NCI-H2171 (cell line): ENCODE measurements at places on chromosomes 7 and 10.

- no peak for DNase-seq
Observed at GRCh38 chr7:102064361-102065025, 222.2 kb upstream of the SH2B2 start.

- DNase-seq = no peak
Observed at GRCh38 chr10:44578271-44578670, 193.4 kb upstream of the CXCL12 start.

DNA sequence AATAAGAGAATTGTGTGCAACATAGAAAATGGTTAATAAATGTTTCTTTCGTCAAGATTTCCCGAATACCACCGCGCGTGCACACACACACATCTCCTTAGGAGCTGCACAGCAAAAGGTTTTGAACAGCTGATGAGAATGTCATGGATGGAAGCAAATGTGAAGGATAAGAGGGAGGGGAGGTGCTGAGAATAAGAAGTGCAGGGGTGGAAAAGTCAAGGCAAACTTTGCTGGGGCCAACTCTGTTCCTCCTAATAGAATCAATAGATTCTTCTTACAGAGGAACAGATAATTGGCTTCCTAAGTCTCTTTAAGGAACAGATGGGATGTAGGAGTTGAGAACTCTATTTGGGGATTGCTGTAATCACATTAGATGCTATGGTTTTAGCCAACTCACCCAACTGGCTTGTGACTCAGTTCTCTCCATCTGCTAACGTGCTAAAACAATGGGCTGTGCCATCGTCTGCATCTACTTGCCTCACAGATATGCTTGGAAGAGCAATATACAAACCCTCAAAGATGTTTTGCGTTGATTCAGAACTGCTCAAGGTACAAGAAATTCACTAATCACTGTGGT lies 408.2 kb upstream of the CELF2 start:
- DNase-seq = no peak

DNA sequence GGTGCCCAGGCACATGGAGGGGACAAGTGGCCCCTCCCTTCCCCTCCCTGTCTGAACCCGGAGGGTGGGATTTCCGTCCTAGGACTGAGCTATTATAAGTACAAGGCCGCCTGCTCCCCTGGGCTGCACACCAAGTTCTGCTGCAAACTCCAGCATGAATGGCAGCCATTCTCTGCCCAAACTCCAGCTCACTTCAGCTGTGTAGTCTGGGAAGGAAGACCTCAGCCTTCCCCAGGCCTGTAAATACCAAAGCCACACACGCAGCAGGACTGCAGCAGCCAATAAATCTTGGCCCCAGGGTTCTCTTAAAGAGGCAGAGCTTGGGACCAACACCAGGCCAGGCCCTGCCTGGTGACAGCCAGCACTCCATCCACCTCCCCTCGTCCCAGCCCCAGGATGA lies 291.3 kb upstream of the ZMIZ1 start:
- DNase-seq = no peak

DNA sequence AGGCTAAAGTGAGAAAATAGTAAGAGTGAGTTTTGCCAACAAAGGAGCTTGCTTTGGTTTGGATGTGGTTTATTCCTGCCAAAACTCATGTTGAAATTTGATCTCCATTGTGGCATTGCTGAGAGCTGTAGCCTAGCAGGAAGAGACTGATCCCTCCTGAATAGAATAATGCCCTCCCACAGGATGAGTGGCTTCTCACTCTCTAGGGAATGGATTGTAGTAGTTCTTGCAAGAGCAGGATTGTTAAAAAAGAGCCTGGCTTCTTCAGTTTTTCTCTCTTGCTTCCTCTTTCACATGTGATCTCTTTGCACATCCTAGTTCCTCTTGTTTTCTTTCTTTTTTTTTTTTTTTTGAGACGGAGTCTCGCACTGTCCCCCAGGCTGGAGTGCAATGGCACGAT lies 34.4 kb downstream of the ASAH2 start:
- DNase-seq = peak; percentile 41

- no peak for DNase-seq
Observed at GRCh38 chr7:141281311-141281710, 207.4 kb downstream of the TMEM178B start.
